ENCODE measurements at places on chromosomes 3 and 15.

- DNase-seq = no peak
These were observed 407.3 kb downstream of the TBL1XR1 start for GRCh38 chr3:176789947-176790346.

DNA sequence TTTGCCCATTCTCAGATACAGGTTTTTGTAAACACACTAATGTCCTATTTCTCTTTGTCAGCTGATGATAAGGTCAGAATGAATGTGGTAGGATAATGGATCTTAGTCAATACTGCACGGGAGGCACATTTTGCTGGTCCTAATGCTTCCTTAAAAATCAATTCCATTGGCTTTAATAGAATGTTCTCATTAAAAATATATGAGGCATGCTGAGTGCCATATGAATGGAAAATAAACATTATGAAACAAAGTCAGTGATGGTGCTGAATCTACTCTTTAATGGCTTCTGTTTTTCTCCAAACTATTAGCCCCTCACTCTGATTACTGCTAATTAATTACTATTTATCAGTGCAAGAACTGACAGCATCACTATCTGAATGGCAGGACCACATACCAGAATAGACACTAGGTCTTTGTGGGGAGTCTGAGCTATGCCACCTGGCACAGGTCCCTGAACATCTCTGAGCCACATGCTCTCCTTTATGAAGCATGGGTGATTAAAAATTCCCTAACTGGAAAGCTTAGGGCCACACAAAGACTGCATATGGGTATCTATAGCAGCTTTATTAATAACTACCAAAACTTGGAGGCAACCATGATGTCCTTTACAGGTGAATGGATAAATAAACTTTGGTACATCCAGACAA is 278.9 kb downstream of the MEX3B start:
- DNase-seq = no peak

DNA sequence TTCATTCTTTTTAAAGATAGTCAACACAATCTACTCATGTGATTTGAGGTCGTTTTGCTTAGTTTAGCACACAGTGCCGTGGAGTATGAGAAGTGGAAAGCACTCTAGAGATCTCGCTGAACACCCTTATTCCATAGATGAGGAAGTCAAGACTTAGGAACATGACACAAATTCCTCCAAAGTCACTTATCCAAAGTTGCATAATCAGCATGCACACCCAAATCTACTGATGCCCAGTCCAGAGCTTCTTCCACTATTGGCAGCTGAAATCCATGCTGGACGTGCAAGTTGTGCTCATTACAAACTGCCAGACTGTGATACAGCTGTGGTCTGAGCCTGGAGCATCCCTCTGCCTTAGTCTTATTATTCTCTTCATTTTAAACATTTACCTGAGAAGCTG is 83.5 kb upstream of the ZNF280D start:
- DNase-seq = no peak

GRCh38 chr3:21830541-21830940 is 79.5 kb upstream of the ZNF385D start:
- no peak for DNase-seq

GRCh38 chr3:76502076-76502475 is 537.8 kb upstream of the ROBO2 start:
- DNase-seq = no peak

- DNase-seq = no peak
These were observed 5.8 kb downstream of the ST3GAL6 start for GRCh38 chr3:98768961-98769360.

DNA sequence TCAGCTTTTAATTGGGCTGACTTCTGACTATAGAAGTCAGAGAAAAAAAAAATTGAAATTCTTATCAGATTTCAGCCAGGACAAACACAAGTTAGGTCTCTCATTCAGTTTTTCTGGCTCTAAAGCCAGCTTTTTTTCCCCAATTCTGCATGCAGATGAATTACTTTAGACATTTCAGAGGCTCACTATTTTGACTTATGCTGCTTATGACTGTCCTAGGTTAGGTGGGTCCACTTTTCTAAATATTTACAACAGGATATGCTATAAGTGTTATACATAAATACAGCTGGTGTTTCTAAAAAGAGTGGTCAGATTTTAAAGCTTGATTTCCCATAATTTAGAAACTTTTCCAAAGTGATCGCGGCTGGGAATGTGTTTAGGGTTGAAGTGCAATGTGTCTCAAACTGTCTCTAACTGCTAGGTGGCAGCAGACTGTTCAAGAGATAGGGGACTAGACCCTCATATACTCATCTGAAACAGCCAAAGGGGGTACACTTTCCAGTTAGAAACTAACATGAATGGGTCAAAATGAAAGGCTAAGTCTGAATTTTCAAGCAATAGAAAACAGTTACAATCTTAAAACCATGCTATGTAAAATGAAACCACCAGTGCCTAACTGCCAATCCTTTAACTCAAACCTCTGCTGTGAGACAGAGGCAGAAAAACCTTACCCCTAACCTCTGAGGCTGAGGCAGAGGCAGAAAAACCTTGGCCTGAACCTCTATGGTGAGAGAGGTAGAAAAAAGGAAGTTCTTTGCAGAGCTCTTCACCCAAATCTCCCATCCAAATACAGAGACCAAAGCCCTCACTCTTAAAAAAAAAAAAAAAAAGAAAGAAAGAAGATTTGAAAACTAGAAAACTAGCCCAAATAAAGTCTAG is 596.0 kb downstream of the NTRK3 start:
- no peak for DNase-seq

DNA sequence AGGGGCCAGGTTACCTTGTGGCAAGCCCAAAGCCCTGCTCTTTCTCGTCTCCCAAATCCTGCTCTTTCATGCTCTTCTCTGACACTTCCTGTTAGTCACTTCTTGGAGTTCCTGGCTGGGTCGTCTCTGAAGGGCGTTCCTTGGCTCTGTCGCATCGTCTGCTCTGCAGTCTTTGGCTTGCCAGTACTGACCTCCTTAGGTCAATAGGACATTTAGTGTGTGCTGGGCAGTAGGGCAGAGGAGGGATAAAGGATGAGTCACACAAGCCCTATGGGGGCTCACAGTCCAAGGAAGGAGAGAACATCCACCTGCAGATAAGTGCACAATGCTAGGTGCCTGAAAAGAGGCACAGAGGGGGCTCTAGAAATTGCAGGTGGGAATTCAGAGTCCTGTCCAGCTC is 87.5 kb downstream of the FAM43A start:
- DNase-seq = no peak

DNA sequence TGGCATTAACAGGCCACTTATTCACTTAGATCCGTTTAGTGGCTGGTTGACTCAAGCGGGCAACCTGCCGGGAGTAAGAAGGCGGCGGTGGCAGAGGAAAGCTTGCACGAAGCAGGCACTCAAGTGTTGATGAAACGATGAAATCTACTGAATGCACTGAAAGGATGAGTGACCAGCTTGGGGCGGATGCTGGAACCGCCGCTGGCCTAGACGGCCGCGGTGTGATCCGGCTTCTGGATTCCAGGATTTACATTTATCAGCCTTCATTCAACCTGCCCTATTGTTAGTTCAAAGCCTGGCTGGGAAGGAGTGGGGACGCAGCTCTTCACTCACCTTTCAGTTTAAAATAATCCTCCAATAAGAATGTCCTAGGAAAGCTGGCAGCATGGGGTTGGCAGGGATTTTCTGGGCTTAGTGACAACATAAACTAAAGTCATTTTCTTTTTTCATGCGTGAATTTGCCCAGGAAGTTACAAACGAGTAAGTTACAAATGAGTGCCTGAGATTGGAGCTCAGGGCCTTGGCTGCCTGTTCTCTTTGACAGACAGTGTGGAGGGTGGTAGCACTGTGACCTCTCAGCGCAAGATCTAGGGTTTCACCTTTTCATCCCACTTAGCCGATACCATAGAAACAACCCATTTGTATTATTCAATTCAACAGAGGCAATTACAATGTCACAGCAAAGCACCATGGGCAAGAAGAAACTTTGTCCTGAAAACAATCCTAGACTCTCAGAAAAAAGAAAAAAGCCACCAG is 1.1 kb upstream of the PLCH1 start:
- DNase-seq = no peak

DNA sequence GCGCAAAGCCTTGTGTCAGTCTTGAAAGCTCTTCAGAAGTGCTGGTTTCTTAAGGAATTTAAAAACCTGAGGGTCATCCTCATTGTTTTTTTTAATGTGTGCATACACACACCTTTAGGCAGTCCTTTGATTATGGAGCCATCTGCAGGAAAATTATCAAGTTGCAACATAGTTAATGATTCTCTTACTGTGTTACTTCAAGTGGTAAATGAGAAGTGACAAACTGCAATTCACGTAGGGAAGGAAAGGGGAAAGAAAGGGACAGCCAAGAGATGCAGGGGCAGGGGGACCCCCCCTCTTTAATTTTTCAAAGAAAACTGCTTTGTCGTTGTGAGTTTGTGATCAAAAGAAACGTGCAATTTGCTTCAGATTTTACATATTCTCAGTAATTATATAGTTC is 162.4 kb upstream of the CGNL1 start:
- no peak for DNase-seq

GRCh38 chr3:127053979-127054378 is 71.1 kb downstream of the PLXNA1 start:
- no peak for DNase-seq

DNA sequence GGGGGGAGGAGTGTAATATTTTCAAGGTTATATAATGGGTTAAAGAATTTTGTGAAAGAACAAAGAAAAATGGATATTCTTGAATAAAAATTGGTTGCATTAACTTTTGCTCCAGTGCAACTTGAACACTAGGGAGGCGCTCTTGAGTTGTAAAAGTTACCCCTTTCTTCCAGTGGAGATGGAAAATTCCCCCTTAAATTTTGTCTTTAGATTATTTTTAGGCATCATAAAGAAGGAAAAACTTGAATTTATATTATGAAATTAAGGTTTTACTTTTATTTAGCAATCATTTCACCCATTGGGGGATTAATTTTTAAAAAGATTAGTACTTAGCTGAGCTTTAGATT is 550 bp upstream of the CHD2 start:
- no peak for DNase-seq

DNA sequence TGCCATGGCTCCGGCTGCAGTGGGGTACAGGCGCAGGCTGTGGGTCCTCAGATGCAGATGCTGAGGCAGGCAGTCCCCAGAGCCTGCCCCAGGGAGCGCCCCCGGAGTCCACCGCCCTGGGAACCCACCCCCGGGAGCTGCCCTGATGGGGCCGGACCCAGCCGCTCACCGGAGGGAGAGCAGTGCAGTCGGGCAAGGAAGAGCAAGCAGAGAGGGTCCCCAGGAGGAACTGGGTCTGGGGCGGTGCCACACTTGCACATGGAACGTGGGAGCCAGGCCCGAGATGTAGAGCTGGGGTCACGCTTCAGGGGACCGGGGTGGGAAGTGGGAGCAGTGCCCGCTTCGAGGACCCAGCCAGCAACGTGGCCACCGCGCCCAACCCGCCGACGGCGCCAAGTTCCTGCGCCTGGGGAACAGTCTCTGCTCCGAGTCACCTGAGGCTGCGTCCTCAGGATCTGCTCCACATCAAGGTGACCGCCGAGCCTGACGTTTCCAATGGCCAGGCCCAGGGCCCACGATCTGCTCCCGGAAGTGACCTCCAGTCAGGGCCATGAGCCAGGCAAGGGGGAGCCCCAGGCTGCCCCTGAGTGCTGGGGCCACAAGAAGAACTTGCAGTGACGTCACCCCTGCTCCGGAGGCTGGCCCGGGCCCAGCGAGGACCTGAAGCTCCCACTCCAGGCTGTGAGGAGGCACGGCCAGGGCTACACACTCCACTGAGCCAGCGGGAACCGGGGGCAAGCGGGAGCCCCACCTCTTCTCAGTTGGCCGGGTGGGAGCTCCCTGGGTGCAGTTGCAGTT is 27.0 kb upstream of the TFG start:
- DNase-seq = no peak

- DNase-seq = no peak
These were observed 1040.9 kb downstream of the AGBL1 start for GRCh38 chr15:87120555-87120954.

DNA sequence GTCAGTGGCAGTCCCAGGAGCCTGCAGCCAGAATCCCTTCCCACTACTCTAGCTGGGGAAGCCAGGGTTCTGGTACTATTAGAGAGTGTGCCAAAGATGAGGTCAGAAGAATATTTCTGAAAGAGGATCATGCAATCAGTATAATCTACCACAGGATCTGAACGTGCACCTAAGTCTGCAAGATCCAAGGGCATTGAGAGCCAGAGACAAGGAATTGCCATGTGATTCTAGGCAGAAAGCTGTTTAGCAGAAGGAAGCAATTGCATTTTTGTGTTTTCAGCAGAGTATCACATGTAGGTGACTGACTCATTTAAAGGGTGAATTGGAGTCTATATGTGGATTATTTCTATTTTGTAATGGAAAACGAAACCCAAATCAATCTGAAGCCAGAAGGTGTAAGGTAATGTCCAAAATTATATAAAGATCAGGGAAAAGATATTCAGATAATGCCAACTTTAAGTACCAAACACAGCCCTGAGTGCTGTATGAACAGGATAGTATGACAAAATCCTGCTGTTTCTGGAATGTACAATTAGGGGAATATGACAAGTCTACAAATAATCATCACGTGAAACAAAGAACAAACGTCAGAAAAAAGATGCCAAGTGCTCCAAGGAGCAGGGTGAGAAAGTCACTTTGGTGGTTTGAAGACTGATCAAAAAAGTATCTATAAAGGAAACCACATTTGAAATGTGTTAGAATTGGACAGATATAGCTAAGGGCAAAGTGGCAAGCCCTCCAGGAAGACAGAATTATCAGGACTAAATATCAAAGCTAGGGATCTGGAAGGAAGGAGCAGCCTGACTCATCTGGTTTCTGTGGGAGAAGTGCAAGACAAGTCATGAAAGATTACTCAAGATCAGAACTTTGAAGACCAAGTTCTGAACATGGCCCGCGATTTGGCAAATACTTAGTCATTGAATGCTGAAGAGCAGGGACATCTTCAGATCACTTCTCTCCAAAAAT is 1036.6 kb downstream of the NTRK3 start:
- no peak for DNase-seq

DNA sequence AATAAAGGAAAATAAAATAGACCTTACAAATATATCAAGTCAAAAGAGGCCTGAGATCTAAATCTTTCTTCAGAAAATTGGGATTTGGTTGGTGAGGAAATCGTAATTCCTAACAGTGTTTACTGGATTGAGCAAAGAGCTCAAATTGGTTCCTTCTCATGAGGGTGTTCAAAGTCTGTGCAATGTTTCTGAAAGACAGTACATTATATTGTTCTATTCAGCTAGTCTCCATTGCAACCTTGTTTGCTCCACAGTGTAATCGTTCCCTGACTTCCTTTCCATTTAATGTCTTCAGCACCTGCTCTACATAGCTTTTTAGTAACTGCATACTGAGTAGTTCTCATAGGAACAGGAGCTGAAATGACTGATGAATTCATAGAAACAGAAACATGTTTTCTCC is 326.8 kb downstream of the SUCLG2 start:
- no peak for DNase-seq

DNA sequence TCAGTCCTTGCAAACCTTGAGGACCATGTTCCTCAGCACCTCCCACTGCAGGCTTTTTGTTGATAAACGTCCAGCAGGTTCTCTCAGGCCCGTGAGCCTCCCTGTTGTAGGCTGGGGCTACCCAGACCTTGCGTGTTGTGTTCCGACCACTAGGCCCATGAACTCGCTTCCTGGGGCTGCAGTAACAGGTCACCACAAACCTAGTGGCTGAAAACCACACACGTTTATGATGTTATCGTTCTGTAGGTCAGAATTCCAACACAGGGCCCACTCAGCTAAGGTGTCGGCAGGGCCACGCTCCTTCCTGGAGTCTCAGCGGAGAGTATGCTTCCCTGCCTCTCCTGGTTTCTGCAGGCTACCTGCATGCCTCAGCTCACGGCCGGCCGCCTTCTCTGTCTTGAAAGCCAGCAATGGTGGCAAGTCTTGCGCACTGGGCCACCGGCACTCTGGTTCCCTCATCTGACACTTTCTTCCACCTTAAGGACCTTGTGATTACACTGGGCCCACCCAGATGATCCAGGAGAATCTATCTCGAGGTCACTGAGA is 60.8 kb downstream of the ATP10A start:
- DNase-seq = no peak

- DNase-seq = no peak
These were observed 6.9 kb downstream of the SHF start for GRCh38 chr15:45180648-45181436.

Data from AG08396 (cell line).